GM12878 (cell line): ENCODE measurements at places on chromosomes 4 and X. TPM values are rescaled to one million over a fixed set of nuclear protein-coding genes. Genes with fewer than 3 reads are reported as not detected.

The P2RY4 gene
- not detected in 2 replicates for polyA plus RNA-seq

The CLCN4 gene
- 3.2 and 4.3 TPM in 2 replicates for polyA plus RNA-seq

The DSPP gene
- not detected in 2 replicates for polyA plus RNA-seq

The LEF1 gene
- polyA plus RNA-seq: 16.7 and 20.6 TPM in 2 replicates

The NPY1R gene
- not detected in 2 replicates for polyA plus RNA-seq

The CCKAR gene
- polyA plus RNA-seq: not detected in 2 replicates

The KLB gene
- polyA plus RNA-seq: 0.09 and 0.17 TPM in 2 replicates

The TASL gene
- polyA plus RNA-seq: 17.2 and 18.3 TPM in 2 replicates

The TMEM31 gene
- polyA plus RNA-seq: not detected in 2 replicates

The RAI2 gene
- polyA plus RNA-seq: not detected in 2 replicates

The HS6ST2 gene
- not detected in 2 replicates for polyA plus RNA-seq

The UGT2B10 gene
- polyA plus RNA-seq: not detected in 2 replicates

The MAP7D3 gene
- 10.4 and 11.4 TPM in 2 replicates for polyA plus RNA-seq

The SLC7A11 gene
- polyA plus RNA-seq: 1.8 and 2.2 TPM in 2 replicates

The DMP1 gene
- polyA plus RNA-seq: not detected in 2 replicates

The SLC4A4 gene
- polyA plus RNA-seq: 0.23 TPM in 1 of 2 replicates, not detected in the other

The GPR78 gene
- polyA plus RNA-seq: not detected in 2 replicates

The PDCL2 gene
- not detected in 2 replicates for polyA plus RNA-seq

The LONRF3 gene
- polyA plus RNA-seq: not detected in 2 replicates

The GAGE13 gene
- not detected in 2 replicates for polyA plus RNA-seq

The SPACA5 gene
- 0.42 TPM in 1 of 2 replicates, not detected in the other for polyA plus RNA-seq

The PLAC8 gene
- 379 TPM in 2 replicates for polyA plus RNA-seq

The DRD5 gene
- polyA plus RNA-seq: not detected in 2 replicates
